IMR-90 (cell line): ENCODE measurements at places on chromosomes 12 and 14. TPM values are rescaled to one million over a fixed set of nuclear protein-coding genes. Genes with fewer than 3 reads are reported as not detected.
A peak's percentile ranks its signal among the peaks of the same experiment; 100 is the strongest.

KCNC2 gene
- total RNA-seq: not detected in 2 replicates

EML1 gene
- total RNA-seq: 34.4 and 42.3 TPM in 2 replicates

SLCO1A2 gene
- not detected in 2 replicates for total RNA-seq

ARG2 gene
- total RNA-seq: 2.2 and 2.5 TPM in 2 replicates

OR4M1 gene
- not detected in 2 replicates for total RNA-seq

PPP1R36 gene
- 0.28 and 0.54 TPM in 2 replicates for total RNA-seq

BHLHE41 gene
- total RNA-seq: 0.72 and 1.1 TPM in 2 replicates

SYCP3 gene
- total RNA-seq: under 0.01 TPM in 1 of 2 replicates, not detected in the other

DNA sequence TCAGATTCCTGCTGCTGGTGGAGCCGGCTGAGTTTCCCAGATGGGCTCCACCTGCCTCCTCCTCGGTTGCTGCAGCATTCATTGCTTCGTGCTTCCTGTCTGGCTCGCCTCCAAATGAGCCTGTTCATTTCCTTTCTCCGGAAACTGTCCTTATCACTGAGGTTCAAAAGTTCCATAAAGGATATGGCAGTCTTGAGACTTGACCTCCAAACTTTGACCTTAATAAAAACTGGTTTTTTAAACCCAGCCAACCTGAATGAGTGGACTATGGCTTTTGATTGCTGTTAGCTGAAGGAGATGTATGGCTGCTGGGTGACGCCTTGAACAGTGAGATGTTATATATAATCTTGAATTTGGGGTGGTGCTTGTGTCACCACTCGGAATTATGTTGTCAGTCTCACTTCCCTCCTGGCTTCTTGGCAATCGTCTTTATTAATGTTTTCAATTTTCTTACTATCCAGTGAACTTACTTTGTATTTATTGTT lies 62.7 kb downstream of the RASSF3 start:
- peak; percentile 66 for DNase-seq
- H3K4me3 ChIP-seq: no peak overlapping the region
- H3K36me3 ChIP-seq: no peaks in the 10 kb centered on the region
- H3K27me3 ChIP-seq: no peaks in the 10 kb centered on the region
- H3K4me1 ChIP-seq: peaks cover 28% of the 10 kb centered on the region

- H3K4me3 ChIP-seq: no peak overlapping the region
- H3K4me1 ChIP-seq: no peaks in the 10 kb centered on the region
- peak; percentile 20 for DNase-seq
- peaks cover 3% of the 10 kb centered on the region for H3K36me3 ChIP-seq
- H3K27me3 ChIP-seq: no peaks in the 10 kb centered on the region
These were observed 132.8 kb downstream of the TTLL5 start for GRCh38 chr14:75793806-75794205.

DNA sequence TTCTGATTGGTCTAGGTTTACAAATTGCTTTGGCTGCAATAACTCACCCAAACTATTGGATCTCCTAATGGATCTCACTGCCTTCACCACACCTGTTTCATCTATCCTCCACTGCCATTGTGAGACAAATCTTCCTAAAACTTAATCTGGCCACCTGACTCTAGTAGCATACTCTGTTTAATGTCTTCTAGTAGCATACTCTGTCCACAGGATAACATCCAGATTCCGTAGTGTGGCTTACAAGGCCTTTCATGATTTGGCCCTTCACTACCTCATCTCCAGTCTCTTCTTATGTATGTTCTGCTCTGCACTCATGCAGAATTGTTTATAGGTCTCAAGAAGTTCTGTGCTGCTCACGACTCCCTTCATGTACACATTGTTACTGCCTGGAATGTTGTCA lies 10.0 kb downstream of the HSD17B6 start:
- H3K27me3 ChIP-seq: no peaks in the 10 kb centered on the region; the same call in 1 of the 2 replicates
- H3K27ac ChIP-seq: no peak overlapping the region
- no peak overlapping the region for H3K4me3 ChIP-seq

GRCh38 chr12:3755898-3756297 lies 3.0 kb upstream of the CRACR2A start:
- DNase-seq: no peak
- no peak overlapping the region for H3K27ac ChIP-seq
- no peaks in the 10 kb centered on the region for H3K36me3 ChIP-seq
- no peaks in the 10 kb centered on the region for H3K4me1 ChIP-seq
- H3K4me3 ChIP-seq: no peak overlapping the region

- H3K27ac ChIP-seq: no peak overlapping the region
- no peak overlapping the region for H3K4me3 ChIP-seq
These were observed 17.3 kb upstream of the RND1 start for GRCh38 chr12:48882972-48883304.

DNA sequence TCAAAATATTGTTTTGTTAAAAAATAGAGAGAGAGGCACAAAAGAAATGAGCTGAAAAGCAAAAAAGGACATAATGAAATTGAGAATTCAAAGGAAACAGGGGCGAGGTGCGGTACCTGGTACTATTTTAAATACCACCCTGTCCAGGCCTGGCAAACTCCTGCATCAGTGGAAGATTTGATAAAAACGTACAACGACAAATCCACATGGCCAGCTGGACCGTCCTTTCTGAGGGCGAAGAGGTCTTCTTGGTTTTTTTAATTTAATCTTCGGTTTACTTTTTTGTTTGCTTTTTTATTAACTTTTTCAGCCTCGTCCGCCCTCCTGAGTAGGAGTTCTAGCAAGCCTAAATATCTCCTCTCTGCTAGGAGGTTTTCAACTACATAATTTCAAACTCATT lies 11.9 kb downstream of the BCL11B start:
- no peaks in the 10 kb centered on the region for H3K36me3 ChIP-seq
- H3K4me1 ChIP-seq: no peaks in the 10 kb centered on the region
- no peak overlapping the region for H3K27ac ChIP-seq
- no peak for DNase-seq

DNA sequence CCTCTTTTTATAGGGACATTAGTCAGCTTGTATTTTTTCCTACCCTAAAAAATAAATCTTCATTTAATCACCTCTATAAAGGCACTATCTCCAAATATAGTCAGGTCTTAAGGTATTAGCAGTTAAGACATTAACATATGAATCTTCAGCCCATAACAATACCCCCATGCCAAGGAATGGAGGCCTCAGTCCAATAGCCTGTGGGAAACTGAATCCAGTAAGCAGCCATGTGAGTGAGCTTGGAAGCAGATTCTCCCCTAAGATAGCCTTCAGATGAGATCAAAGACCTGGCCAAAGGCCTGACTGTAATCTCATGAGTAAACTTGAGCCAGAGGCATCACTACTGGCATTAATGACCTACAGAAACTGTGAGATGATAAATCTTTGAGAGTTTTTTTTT lies 232.1 kb upstream of the SYT10 start:
- H3K27me3 ChIP-seq: no peaks in the 10 kb centered on the region
- no peaks in the 10 kb centered on the region for H3K4me1 ChIP-seq
- no peak overlapping the region for H3K4me3 ChIP-seq
- no peaks in the 10 kb centered on the region for H3K36me3 ChIP-seq
- no peak overlapping the region for H3K27ac ChIP-seq
- DNase-seq: no peak

- H3K4me1 ChIP-seq: peaks cover 4% of the 10 kb centered on the region
- no peak overlapping the region; the same call in 1 of the 2 replicates for H3K27ac ChIP-seq
- no peak overlapping the region for H3K4me3 ChIP-seq
These were observed 96.1 kb downstream of the PPHLN1 start for GRCh38 chr12:42421844-42422779.

GRCh38 chr12:66196806-66197205 lies 7.8 kb downstream of the IRAK3 start:
- H3K36me3 ChIP-seq: no peaks in the 10 kb centered on the region
- DNase-seq: no peak
- no peaks in the 10 kb centered on the region for H3K4me1 ChIP-seq
- no peaks in the 10 kb centered on the region for H3K27me3 ChIP-seq

- no peak overlapping the region for H3K27ac ChIP-seq
- H3K4me1 ChIP-seq: peaks cover 17% of the 10 kb centered on the region
- no peak overlapping the region for H3K4me3 ChIP-seq
- DNase-seq: no peak
- H3K27me3 ChIP-seq: no peaks in the 10 kb centered on the region
These were observed 57.3 kb downstream of the ARL6IP4 start for GRCh38 chr12:123037791-123038190.

DNA sequence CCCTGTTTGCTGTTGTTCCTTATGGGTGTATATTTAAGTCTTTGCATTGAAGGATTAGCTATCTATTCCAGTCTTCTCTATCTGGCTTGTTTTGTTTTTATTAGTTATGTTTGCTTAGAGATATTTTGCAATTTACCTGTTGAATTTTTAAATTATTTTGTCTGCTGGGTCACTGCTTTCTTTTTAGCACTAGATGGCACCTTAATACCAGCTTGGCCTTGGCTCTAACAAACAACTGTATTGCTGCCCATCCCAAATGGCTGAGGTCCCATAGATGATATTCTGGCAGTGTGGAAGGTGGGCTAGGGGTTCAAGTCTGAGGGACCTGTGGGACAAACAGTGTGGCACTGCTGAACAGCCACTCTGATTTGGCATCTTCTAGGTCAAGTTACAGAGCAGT lies 144.0 kb upstream of the FBXO33 start:
- H3K4me3 ChIP-seq: no peak overlapping the region
- H3K4me1 ChIP-seq: no peaks in the 10 kb centered on the region
- no peaks in the 10 kb centered on the region for H3K36me3 ChIP-seq
- H3K27ac ChIP-seq: no peak overlapping the region

- no peaks in the 10 kb centered on the region for H3K4me1 ChIP-seq
- H3K36me3 ChIP-seq: no peaks in the 10 kb centered on the region
- no peaks in the 10 kb centered on the region for H3K27me3 ChIP-seq
- no peak overlapping the region for H3K4me3 ChIP-seq
- H3K27ac ChIP-seq: no peak overlapping the region
These were observed 62.3 kb upstream of the EGLN3 start for GRCh38 chr14:34012978-34013720.

DNA sequence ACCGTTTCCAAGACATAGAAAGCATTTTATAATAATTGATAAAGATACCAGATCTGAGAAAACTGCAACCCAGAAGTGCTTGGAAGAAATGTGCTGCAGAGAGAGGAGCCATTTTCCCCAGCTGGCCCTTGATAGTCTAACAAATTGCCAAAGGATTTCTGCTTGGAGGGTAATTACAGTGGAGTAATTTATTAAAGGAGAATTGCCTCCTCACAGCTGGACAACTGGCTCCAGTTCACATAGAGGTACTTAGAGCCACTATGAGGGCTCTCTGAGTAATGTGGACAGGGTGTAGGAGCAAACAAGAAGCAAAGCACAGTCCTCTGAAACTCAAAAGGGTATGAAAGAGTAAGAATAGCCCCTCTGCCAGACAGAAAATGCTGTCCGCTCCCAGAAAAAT lies 335.6 kb downstream of the SYT1 start:
- no peak for DNase-seq
- no peak overlapping the region for H3K27ac ChIP-seq
- H3K27me3 ChIP-seq: no peaks in the 10 kb centered on the region
- H3K4me3 ChIP-seq: no peak overlapping the region
- no peaks in the 10 kb centered on the region for H3K4me1 ChIP-seq

- no peaks in the 10 kb centered on the region for H3K4me1 ChIP-seq
- no peak for DNase-seq
- H3K4me3 ChIP-seq: no peak overlapping the region
These were observed 25.7 kb downstream of the FBXO33 start for GRCh38 chr14:39406560-39406959.

GRCh38 chr14:104290058-104290667 lies 151.8 kb downstream of the KIF26A start:
- H3K27ac ChIP-seq: no peak overlapping the region
- no peaks in the 10 kb centered on the region for H3K4me1 ChIP-seq
- no peaks in the 10 kb centered on the region for H3K27me3 ChIP-seq

- H3K36me3 ChIP-seq: no peaks in the 10 kb centered on the region
- H3K27ac ChIP-seq: no peak overlapping the region
These were observed 103.9 kb upstream of the MYL2 start for GRCh38 chr12:111024205-111024801.

GRCh38 chr14:54804538-54805041 lies 98.0 kb downstream of the GCH1 start:
- H3K27ac ChIP-seq: no peak overlapping the region
- no peak overlapping the region for H3K4me3 ChIP-seq
- DNase-seq: no peak
- H3K4me1 ChIP-seq: peaks cover 3% of the 10 kb centered on the region; the same call in 1 of the 2 replicates

DNA sequence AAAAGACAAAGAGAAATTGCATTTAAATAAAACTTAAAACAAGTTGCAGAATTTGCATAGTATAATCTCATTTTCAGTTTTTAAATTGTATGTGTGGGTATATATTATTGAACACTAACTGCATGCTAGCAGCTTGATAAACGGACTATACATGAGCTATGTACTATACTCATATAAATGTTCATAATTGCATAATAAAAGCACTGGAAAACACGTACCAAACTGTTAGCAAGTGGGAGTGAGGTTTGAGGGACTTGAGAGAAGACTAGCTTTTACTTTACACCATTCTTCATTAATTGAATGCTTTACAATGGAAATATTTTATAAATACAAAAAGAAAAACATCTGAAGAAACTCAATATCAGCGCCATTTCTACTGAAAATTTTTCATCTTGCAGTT lies 32.2 kb upstream of the MDM1 start:
- no peak overlapping the region for H3K4me3 ChIP-seq
- DNase-seq: no peak
- no peak overlapping the region; the same call in 1 of the 2 replicates for H3K27ac ChIP-seq
- H3K27me3 ChIP-seq: no peaks in the 10 kb centered on the region
- no peaks in the 10 kb centered on the region for H3K36me3 ChIP-seq

DNA sequence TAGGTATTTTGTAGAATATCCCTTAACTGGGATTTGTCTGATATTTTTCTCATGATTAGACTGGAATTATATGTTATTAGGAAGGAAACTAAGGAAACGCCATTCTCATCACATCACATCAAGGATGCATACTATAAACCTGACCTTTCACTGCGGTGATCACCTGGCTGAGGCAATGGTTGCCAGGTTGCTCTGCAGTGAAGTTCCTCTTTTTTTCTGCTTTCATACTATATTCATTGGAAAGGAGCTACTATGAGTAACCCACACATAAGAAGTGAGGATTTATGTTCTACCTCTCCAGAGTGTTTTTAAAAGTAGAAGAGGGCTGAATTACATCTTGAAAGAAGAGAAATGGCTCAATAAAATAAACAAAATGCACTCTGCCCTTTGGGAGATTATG lies 31.0 kb upstream of the GRIP1 start:
- H3K27ac ChIP-seq: no peak overlapping the region
- no peak for DNase-seq
- no peak overlapping the region for H3K4me3 ChIP-seq
- no peaks in the 10 kb centered on the region for H3K4me1 ChIP-seq
- H3K36me3 ChIP-seq: no peaks in the 10 kb centered on the region
- H3K27me3 ChIP-seq: no peaks in the 10 kb centered on the region

GRCh38 chr12:91778938-91779400 lies 366.7 kb downstream of the BTG1 start:
- peak; percentile 88 for DNase-seq
- H3K27me3 ChIP-seq: peaks cover 2% of the 10 kb centered on the region; the same call in 1 of the 2 replicates

GRCh38 chr12:56635806-56636674 lies 5.9 kb upstream of the BAZ2A start:
- peaks cover 10% of the 10 kb centered on the region for H3K4me1 ChIP-seq
- H3K36me3 ChIP-seq: peaks cover 22% of the 10 kb centered on the region
- H3K4me3 ChIP-seq: peak overlapping the region; percentile 69

GRCh38 chr12:127399451-127399850 lies 867.5 kb upstream of the TMEM132C start:
- H3K27me3 ChIP-seq: no peaks in the 10 kb centered on the region
- H3K4me1 ChIP-seq: peaks cover 2% of the 10 kb centered on the region; the same call in 1 of the 2 replicates
- H3K36me3 ChIP-seq: no peaks in the 10 kb centered on the region
- DNase-seq: no peak
- no peak overlapping the region for H3K27ac ChIP-seq
